Right renal cortex interstitium (tissue), 3 donors: ENCODE measurements at places on chromosomes 2 and 18.

GRCh38 chr2:212931271-212931670 is 220.1 kb downstream of the IKZF2 start:
- DNase-seq: no peak

GRCh38 chr2:132815516-132815915 is 145.5 kb upstream of the LYPD1 start:
- DNase-seq: no peak

GRCh38 chr2:163800951-163801381 is 65.2 kb upstream of the FIGN start:
- peak; percentile 70 for DNase-seq

DNA sequence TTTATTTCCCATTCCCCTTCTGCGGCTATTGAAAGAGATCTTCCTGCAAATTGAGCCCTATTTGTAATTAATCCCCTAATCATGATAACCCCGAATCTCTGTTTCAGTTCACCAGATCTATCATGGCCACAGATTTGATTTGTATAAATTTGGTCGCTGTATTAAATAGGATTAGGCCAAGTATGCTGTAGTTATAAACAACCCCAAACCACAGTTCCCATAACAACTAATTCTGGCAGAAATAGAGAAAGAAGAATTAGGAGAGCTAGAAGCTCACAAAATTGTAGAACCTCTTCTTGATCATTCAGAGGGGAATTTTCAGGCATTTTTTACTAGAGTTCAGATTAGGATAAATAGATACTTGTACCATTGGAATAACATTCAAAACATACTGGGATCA is 433.7 kb upstream of the TNP1 start:
- no peak for DNase-seq

DNA sequence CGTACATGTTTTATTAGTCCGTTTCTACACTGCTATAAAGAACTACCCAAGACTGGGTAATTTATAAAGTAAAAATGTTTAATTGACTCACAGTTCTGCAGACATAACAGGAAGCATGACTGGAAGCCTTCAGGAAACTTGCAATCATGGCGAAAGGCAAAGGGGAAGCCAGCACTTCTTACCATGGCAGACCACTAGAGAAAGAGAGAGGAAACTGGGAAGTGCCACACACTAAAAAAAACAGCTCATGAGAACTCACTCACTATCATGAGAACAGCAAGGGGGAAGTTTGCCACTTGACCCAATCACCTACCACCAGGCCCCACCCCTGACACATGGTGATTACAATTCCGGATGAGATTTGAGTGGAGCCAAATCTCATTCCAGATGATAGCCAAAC is 466.2 kb downstream of the IRS1 start:
- no peak for DNase-seq

- DNase-seq: no peak
Measured at GRCh38 chr18:52902188-52902587, 562.2 kb downstream of the DCC start.

DNA sequence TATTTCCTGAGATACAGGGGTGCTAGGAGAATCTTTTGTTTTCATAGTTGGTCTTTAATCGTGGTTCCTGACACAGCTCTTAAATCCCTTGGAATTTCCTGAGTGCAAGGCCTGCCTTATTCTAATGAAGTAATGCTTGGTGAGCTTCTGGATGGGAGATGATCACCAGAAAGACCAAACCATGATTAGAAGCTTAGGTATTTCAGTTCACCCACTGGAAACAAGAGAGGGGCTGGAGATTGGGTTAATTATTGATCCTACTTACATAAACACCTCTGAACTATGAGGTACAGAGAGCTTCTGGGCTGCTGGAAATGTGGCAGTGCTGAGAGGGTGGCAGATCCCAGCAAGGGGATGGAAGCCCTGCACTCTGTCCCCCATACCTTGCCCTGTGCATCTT is 406.8 kb downstream of the THSD7B start:
- peak; percentile 2 for DNase-seq

- no peak for DNase-seq
Measured at GRCh38 chr2:2747797-2748301, 416.8 kb upstream of the MYT1L start.

DNA sequence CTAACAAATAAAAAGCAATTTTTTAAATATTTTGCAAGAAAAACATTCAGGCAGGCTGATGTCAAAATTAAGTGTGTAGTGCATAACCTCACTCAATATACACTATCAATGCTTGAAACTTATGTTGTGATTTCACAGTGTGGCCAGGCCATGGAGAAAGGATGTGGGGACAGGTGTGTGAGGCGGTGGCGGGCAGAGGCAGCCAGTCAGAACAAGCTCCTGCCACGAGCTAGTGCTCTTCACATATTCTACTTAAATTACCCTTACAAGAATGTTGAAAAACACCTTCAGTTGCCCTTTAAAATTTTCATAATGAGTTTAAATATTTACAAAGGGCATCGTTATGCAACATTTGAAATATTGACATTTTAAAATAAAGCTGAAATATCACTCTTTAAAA is 43.2 kb downstream of the CYB5A start:
- no peak for DNase-seq

GRCh38 chr2:192313773-192314172 is 119.0 kb upstream of the TMEFF2 start:
- DNase-seq: no peak

DNA sequence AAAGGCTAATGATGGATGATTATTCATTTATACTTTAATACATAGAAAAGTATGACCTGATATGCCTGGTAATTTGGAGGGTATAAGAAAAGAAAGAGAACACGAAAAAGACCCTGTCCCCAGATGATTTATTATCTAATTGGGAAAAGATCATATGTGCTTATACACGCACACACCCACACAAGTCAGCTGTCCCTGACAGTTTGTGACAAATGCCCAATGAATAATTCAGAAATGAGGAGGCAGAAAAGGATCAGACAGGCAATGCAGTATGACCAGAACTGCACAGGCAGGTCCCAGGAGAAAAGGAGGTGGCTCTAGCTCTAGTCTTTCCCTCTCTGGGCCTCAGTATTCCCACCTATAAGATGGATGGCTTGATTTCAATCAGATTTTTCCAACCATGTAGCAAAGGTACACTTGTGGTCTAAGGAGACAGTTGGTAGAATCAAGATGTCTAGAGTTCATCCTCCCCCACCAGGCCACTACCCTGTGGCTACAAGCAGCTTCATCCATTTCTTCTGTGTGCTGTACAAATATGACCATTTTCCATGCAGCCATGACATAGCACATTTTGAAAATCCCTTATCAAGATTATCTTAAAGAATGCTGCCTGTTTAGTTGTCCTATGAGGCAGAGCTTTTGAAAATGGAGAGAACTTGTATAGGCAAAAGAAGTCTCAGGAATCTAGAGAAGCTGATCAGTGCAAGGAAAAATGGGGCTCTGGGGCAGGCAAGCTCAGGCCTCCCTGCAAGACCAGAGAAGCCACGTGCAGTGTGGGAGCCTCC is 19.7 kb downstream of the CYRIA start:
- no peak for DNase-seq

DNA sequence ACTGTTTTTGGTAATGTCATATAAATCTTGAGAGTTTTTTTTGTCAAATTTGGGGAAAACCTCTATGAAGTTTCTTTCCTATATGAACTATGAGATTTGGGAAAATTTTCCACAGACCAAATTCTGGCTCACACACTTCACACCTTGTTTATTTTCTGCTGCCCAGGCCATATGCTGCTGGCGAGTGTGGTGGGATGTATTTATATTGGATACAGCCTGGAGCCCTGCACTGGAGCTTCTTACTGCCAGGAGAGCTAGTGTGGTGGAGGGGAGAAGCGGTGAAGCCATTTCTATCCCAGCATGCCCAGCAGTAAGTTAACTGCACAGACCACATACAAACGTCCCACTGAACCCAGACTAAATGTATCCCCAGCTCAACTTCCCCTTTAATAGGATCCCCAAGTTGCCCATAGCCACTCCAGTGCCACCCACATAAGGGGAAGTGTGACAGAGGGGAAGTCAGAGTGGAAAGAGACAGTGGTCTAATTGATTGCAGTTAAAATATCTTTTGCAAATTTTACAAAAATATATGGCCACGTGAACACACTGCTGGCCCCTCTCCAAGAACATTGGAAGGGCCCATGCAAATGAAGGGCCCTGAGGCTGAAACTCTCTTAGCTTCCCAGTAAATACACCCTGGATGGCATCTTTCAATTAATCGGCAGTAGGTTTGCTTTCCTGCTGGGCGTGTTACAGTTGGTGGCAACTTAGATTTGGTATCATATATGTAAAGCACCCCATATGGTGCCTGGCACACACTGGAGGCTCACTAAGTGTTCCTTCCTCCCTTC is 146.6 kb upstream of the ITGA6 start:
- DNase-seq: no peak

DNA sequence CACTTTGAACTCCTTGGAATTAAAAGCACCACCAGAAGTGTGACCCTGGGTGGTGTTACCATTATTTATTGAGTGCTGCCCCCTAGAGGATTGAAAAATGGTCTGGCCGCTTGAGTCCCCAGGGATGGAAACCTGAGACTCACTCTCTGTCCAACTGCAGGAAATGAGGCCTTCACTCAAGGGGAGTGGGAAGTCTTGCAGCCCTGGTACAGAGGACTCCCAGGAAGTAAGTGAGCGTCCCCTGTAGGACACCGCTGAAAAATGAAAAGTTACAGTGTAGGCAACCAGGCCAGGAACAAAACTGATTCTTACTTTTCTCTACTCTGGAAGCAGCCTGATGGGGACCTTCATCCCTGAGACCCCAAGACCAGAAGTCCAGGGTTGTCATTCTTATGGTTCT is 2.2 kb upstream of the NRP2 start:
- no peak for DNase-seq

DNA sequence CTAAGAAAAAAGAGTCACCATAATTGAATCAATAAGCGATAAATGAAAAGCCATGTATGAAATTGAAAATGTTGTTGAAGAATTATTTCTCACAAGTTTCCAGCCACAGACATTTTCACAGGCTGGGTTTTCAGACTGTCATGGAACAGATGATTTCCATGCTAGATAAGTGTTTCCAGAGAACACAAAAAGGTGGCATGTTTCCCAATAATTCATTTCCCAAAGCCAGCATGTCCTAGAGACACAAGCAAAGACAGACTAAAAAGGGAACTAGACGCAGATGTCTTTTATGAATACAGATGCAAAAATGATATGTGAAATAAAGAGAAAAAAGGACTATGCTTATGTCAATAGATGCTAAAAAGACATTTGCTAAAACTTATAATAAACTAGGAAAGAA is 255.1 kb downstream of the EIPR1 start:
- no peak for DNase-seq

- DNase-seq: no peak
Measured at GRCh38 chr18:57856557-57857280, 53.6 kb upstream of the ATP8B1 start.

DNA sequence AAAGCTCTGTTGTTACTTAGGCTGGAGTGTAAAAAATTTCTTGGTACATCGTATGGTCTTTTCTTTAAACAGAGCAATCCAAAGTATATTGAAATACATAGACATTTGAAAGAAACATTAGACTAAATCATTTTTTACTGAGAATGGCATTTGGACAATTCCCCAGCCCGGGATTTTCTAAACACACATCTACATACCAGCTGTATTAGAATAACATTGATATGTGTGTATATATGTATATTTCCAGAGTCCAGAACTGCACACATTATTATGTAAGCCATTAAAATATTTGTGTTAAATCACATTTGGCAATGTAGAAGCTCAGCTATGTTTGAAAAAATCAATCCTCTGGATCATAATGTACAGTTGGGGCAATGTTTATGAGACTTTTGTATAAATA is 1853.6 kb upstream of the LRRTM1 start:
- no peak for DNase-seq

GRCh38 chr18:42011053-42011452 is 56.0 kb downstream of the PIK3C3 start:
- no peak for DNase-seq

DNA sequence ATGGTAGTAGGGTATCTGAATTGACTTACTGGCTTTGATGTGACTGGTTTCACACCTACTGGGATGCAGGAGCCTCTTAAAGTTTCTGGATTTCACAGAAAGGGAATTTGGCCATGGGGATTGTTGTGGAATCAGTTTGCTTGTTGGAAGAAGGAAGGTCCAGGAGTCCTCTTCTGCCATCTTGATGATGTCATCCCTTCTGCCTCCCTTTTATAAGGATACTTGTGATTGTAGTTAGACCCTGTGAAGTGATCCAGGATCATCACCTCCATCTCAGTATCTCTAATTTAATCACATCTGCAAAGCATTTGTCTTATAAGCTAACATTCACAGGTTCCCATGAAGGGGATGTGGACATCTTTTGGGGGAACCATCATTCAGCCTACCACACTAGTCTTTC is 79.5 kb downstream of the CCDC138 start:
- no peak for DNase-seq

- no peak for DNase-seq
Measured at GRCh38 chr2:133025004-133025403, 355.0 kb upstream of the LYPD1 start.

DNA sequence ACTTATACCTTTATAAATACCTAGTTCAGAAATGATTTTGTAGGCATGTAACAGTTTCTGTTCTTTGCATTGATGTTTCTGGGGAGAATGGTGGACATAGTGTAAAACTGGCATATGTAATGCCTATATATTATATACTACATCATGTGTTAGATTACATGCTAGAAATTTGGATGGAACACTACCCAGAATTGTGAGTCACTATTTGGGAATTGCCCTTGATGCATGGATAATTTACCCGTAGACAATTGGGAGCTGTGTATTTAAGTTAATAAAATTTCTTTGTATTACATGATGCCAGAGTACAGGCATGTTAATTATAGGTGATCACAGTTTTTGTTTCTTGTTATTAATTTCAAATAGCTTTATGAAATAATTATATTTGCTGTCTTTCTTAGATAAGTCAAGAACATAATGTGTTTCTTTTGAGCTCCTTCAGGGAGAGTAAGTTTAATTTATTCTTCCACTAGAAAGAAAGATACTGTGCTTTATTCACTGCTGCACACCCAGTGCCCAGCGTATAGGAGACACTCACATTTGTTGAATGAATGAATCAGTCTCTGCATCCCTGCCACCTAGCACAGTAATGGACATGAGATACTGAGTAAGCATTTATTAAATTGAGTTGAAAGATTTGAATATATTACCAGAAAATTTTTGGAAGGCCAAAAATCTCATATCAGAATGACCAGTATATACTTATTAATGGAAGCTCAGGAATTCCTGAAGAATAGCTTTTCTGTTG is 16.9 kb downstream of the ACSL3 start:
- DNase-seq: no peak

DNA sequence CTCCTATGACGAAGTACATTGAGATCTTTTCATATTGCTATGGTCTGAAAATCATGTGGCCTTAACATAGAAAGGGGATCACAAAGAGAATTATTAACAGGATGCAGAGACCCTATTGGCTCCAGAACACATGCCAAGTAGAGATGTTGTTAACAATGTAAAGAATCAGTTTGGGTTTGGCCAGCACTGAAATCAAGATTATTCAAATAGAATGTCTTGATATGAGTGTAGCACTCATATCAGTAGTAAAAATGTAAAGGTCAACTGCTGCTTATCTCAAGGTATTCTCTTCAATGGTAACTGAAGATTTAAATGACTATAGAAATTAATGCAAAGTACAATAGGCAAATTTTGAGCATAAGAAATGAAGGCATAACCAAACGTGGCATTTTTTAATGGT is 262.8 kb downstream of the PTH2R start:
- DNase-seq: no peak

- DNase-seq: no peak
Measured at GRCh38 chr18:46261799-46262198, 157.6 kb downstream of the HAUS1 start.

GRCh38 chr2:143936848-143937722 is 582.8 kb downstream of the ZEB2 start:
- DNase-seq: no peak

- no peak for DNase-seq
Measured at GRCh38 chr18:59263661-59264060, 9.6 kb downstream of the RAX start.

GRCh38 chr2:198905881-198906612 is 551.7 kb downstream of the SATB2 start:
- DNase-seq: no peak
